ENCODE measurements at places on chromosomes 3 and 15.
A peak's percentile ranks its signal among the peaks of the same experiment; 100 is the strongest.

- DNase-seq, result no peak
Measured at GRCh38 chr15:82680200-82681102, 29.2 kb downstream of the AP3B2 start.

GRCh38 chr3:162143180-162143579 lies 646.6 kb downstream of the OTOL1 start:
- DNase-seq, result peak; percentile 9

- DNase-seq, result no peak
Measured at GRCh38 chr3:115982629-115983028, 359.3 kb downstream of the GAP43 start.

- DNase-seq, result no peak
Measured at GRCh38 chr3:59726279-59726678, 676.5 kb upstream of the CFAP20DC start.

DNA sequence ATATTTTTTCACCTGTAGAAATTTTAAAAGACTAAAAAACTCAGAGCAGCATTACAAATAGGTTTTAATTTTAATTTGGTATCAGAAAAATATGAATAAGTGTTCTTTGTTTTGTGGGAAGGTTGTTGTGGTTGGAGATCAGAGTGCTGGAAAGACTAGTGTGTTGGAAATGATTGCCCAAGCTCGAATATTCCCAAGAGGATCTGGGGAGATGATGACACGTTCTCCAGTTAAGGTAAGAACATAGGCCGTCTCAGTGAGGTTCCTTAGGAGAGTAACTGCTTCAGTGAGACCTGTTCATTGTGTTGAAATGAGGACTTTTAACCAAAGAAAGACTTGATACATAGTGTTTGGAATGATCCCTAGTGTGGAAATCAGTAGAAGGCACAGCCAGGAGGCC lies 44.8 kb downstream of the OPA1 start:
- no peak for DNase-seq

GRCh38 chr3:143090486-143090885 lies 29.1 kb upstream of the CHST2 start:
- no peak for DNase-seq

GRCh38 chr3:312160-312733 lies 115.7 kb downstream of the CHL1 start:
- DNase-seq, result no peak

GRCh38 chr3:44833394-44833793 lies 28.3 kb upstream of the TMEM42 start:
- no peak for DNase-seq

All from fibroblast of skin of abdomen (primary cell).